ENCODE measurements at places on chromosomes 2 and 18.

DNA sequence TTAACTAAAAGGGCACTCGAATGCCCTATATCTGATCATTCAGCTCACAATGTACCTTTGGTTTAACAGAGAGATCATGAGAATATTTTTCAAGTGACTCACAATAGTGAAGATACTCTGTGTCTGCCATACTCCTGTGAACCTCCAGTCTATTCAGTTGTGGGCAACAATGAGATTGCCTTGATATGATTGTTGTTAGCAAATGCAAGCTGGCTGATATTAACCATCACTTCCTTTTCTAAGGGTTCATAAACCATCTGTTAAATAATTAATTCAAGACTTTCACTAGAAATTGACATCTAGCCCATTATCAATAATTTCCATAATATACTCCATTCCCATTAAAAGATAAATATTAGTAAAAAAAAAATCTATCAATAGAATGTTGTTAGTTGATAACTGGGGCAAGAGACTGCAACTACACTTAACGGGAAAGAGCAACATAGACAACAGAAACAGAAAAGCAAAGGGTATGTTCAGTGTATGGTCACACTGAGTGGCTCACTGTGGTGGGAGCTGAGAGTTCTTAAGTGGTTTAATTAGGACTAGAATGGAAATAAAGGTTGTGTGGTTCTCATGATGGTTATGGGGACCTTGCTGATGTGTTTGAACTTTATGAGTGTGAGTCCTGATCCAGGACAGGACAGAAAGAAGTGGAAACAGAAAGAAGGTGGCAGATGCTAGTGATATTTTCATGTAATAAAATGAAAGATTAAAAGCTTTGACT is 11.9 kb downstream of the IL18RAP start:
- no peak for DNase-seq

GRCh38 chr2:79041032-79041448 is 15.5 kb downstream of the REG3G start:
- DNase-seq: no peak

DNA sequence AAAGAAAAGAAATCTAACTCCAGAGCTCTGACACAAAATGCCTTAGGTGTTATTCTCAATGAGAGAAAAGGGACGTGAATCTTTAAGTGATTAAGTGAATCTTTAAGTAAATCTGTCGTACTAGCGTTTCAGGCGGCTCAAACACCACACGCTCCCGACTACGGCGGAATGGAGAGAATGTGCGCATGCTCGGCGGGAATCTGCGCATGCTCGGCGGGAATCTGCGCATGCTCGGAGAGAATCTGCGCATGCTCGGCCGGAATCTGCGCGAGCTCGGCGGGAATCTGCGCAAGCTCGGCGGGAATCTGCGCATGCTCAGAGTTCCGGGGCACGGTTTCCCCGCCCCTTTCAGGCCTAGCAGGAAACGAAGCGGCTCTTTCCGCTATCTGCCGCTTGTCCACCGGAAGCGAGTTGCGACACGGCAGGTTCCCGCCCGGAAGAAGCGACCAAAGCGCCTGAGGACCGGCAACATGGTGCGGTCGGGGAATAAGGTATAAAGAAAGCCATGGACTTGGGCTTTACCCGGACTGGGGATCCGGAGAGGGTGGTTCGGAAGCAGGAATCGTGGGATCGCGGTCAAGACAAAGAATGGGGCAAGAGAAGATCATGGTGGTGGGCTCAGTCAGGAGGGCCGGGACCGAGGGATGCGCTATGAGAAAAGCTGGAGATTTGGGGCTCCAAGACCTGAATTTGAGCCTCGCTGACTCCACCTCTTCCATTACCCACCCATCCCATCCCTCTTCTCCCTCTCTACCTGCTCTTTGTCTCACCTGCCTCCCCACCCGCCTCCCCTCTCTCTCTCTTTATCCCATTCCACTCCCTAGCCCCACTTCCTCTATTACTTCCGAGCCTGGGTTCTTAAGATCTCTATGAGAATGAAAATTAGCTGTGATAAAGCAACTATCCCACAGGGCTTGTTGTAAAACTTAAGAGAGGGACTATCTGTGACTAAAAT is at the start of gene XRCC5:
Gene XRCC5 (plus strand): TSS at position 382 of the 955 bp plus-strand sequence. CDS start 89 bp downstream, at position 471.
- DNase-seq: peak; percentile 96

GRCh38 chr18:61459896-61460648 is 126.8 kb downstream of the CDH20 start:
- DNase-seq: no peak

DNA sequence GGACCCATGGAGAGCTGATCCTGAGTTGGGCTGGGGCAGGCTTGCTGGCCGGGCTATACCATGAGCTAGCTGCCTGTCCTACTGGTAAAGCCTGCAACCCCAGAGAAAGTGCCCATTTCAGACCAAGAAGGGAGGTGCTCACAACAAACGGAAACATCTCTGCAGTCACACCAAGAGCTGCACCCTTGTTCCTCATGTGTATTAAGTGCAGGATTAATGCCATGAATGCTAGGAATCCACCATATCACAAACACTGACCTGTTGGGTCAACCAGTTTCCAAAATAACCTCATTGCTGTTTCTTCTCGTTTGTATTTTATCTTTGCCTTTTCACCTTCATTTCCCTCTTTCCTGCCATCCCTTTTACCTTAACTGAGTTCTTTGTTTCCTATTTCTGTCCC is 69.9 kb downstream of the AFF3 start:
- DNase-seq: no peak

DNA sequence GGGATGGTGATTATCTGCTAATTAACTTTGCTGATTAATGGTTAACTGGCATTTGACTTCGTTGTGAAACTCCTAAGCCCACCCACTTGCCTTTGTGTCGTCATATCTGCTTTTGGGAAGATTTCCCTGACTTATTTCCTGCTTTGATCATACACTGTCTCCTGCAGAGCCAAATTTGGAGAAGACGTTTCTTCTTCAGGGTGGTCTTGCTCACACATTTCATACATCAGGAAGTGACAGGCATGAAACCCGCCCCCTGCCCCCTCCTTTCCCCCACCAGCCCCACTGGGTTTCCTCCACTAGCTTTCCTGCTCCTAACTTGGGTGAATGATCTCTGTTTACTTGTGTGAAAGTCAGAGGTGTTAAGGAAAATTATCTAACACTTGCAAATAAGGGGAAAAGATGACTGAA is 300.1 kb downstream of the TSN start:
- DNase-seq: no peak

DNA sequence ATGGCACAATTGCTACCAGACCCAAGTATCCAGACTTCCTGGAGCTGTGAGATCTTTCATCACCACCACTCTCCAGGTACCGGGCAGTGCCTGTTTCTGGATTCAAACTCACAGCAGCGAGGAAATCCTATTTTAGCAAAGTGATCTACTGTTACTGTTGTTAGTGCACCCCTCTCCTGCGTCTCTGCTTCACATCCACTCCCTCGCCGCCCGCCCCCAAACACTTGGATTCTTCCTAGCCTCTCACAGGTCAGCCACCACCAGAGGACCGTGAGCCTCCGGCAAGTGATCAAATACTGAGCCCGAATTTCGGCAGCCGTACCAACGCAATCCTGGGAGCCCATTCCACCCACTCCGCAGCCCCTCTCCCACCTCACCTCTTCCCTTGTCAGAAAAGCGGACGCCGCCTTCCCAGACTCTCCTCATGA is 519 bp downstream of the METTL4 start:
- peak; percentile 39 for DNase-seq

- no peak for DNase-seq
Observed at GRCh38 chr2:112121682-112122254, 16.4 kb upstream of the FBLN7 start.

- no peak for DNase-seq
Observed at GRCh38 chr2:3480352-3481010, 38.9 kb downstream of the ADI1 start.

GRCh38 chr18:48127606-48128005 is 197.1 kb upstream of the SMAD2 start:
- DNase-seq: no peak

DNA sequence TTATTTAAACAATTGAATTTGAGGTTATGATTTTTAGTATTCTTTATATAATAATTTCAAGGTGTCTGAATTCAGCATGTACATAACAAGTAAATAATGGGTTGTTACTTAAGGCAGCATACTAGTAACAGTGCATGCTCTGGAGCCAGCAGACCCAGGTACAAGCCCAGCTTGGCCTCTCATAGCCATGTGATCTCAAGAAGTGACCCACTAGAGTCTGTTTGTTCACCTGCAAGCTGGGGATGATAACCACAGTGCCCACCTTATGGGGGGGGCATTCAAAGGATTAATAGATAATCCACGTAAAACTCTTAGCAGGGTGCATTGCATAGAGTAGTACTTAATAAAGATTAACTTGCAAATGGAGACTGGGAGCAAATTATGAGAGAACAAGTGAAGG is 163.6 kb downstream of the TRABD2A start:
- no peak for DNase-seq

DNA sequence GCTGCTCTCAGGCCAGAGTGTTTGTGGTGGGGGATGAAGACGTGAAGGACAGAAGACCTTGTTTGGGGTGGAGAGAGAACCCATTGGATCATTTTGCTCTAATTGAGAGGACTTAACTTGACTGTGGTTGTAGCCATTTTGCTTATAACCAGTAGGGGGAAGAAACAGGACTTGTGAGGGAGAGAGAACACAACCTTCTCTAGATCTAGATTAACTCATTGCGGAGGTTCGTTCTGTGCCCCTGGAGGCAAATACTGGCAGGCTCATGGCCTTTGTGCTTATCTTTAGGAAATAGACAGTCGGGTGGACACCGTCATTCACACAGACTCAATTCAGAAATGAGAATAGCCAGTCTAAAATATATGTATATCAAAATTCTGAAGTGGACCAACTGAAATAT is 147.0 kb upstream of the LHCGR start:
- DNase-seq: no peak

DNA sequence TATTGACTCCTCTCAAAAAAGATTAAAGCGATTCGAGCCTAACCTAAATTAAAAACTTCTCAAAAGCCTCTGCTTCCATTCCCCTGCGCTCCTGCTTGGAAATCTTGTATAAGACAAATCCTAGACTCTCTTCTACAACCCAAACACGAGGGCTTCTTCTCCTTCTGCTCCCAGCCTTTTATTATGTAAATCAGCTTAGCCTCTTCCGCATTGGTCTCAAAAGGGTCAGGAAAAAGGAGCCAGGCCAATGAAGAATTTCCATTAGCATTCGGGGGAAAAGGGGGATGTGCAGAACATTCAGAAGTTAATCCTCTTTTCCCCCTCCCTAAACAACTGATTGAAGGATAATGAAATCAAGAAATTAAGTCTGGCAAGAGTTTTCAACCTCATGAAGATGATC is 107.9 kb downstream of the FAM124B start:
- no peak for DNase-seq

DNA sequence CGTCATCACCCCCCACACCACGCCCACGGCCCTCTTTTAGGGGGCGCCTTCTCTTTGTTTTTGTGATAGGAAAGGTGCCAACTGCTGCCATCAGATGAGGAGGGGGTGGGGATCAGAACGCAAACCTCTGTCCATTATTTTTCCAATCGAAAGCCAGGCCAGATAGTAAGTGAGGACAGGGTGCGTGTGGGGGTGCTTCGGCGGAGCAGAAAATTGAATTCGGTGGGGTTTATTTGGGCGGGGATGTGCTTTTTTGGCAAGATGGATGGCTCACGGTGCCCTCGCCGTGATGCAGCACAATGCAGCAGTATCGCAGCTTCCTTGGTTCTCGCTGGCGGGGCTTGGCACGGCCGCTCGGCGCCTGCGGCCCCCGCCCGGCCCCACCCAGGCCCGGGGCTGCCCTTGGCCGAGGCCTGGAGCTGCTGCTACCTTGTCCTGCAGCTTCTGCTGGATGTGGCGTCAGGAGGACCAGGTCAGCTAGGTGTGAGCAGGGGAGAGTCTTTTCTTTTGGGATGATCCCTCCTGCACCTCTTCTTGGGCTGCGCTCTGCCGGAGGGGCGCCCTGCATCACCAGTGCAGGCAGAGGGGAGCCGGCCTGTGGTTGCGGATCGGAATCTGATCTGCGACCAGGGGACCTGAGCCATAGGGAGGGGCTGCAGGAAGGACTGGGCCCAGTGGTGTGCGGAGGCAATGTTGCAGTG is 1.3 kb downstream of the SPTBN1 start:
- DNase-seq: no peak

DNA sequence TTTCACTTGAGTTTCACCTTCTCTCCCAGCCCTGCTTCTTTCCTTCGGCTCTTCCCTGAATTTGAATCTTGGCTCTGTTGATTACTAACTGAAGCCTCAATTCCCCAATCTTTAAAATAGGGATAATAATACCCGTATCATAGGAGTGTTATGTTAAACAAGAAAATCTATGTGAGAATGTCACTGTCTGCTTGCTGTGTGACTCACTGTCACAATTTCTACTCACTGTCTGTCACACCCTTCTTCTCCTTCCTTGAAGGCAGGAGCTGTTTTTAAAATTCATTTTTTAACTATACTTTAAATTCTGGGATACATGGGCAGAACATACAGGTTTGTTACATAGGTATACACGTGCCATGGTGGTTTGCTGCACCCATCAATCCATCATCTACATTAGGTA is 141.6 kb upstream of the CXCR4 start:
- DNase-seq: no peak

DNA sequence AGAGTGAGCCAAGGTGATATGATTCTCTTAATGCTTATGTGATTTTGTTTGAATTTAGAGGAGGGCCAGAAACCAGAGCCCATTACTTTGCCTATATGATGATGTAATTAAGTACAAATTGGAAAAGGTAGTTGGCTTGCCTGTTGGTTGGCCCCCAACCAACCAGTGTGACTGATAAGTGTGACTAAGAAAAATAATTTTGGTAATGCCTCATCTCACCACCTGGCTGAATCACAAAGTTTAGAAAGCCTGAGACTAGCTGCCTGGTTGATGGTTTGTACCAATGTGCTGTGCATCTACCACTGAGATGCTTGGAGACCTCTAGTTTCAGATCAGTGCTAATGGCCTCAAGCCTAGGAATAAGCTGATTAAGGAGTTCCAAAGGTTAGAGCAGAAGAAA is 338.7 kb downstream of the CDH2 start:
- no peak for DNase-seq

DNA sequence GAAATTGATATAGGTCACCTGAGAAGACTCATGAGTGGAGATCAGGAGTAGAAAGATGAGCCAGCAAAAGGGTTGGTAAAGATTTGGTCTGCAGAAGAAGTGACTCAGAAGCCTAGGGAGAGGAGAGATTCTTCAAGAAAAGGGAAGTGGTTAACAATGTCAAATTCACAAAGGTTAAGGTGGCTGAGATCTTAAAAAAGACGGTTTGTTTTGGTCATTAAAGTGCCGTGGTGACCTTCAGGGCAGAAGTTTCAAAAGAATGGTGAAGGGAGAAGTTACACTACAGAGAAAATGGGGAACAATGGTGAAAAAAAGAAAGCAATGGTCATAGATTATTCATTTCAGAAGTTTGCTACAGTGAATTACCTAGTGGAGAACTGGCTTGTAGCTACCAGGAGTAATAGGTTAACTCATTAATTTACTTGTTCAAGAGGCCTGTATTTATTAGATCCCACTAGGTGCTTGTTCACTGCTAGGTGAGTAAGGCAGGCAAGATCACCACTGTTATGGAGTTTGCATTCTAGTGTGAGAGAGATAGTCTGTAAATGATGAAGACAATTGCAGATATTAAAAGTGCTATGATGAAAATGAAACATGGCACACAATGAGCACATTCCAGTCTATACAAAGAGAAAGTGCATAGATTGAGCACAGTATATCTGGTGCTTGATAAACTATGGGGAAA is 43.0 kb downstream of the FBXO48 start:
- DNase-seq: no peak

All from activated T-cell treated with anti-CD3 and anti-CD28 coated beads for 48 hours (primary cell).